ENCODE measurements at places on chromosomes 3 and 15.

- DNase-seq = peak; percentile 16
Observed at GRCh38 chr3:112984485-112984884, 6.3 kb upstream of the GTPBP8 start.

DNA sequence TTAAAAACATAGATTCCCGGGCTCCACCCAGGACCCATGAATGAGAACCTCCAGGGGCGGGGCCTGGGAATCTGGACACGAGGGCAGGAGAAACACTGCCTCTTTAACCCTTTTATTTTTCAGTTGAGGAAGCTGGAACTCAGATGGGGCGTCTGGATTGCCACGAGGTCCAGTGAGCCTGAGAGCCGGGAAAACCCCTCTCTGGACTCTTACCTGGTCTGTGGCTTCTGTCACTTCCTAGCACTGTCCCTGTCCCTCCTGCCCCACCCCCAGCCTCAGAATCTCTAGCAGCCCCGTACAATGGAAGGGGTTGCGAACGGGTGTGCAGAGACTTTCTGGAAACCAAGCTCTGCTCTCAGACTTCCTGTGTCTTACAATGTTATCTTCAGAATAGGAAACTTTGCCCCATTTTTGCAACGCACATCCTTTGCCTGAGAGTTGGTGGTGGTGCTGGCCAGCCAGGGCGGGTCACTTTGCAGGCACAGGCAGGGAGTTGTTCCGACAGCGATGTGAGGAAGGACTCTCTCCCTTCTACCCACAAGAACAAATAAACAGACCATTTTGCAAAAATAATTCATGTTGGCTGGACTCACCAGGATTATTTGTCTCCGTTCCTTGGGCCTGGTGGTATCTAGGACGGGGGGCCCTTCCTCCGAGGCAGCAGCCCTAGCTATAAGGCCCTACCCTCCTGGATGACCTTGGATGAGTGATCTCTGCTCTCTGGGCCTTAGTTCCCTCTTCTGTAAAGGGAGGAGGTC is 59.1 kb downstream of the SMAD6 start:
- DNase-seq = no peak

GRCh38 chr3:142355692-142356091 is 92.1 kb downstream of the XRN1 start:
- no peak for DNase-seq

DNA sequence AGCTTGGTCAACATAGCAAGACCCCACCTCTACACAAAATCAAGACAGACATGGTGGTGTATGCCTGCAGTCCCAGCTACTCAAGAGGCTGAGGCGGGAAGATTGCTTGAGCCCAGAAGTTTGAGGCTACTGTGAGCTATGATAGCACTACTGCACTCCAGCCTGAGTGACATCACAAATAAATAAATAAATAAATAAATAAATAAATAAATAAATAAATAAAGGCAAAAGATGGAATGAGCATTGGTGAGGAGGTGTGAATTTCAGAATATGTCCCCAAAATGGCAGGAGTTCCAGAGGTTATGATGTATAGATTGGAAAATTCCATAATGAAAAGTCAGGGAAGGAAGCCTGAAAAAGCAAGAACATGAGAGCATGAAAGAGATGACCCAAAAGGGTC is 249.9 kb downstream of the MEX3B start:
- DNase-seq = no peak

- no peak for DNase-seq
Observed at GRCh38 chr3:29255854-29256696, 24.8 kb upstream of the RBMS3 start.
